ENCODE measurements at places on chromosomes 1 and 21.

- no peak for DNase-seq
Observed at GRCh38 chr1:246338546-246338945, 168.5 kb downstream of the SMYD3 start.

- DNase-seq, result no peak
Observed at GRCh38 chr1:39859859-39860812, 23.2 kb downstream of the TRIT1 start.

DNA sequence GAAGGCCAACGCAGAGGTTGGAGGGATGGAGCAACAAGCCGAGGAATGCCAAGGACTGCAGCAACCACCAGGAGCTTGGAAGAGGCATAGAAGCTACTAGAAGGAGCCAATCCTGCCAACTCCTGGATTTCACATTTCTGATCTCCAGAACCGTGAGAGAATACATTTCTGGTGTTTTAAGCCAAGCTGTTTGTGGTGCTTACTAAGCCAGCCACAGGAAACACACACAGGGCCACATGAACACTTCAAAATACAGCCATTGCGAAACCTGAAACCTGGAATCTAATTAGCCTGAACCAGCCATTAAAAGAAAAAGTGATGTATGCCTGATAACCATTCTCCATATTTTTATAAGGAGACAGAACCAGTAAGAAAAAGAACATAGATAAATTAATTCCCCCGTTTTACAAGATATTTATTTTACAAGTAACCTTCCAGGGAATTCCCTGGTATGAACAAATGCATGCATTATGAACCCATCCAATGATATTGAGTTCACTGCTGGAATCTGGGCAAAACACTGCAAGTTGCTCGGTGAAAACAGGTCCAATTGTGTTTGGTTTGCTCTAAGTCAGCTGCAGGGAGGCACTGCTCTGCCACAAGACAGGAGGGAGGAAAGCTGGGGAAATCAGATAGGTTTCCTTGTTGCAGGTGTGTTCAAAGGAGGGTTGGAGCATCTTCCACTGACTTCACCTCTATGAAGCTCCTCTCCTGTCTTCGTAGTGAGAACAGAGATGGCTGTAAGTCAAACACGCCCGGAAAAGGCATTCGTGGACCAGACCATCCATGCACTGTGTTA is 70.2 kb downstream of the ETS2 start:
- no peak for DNase-seq

DNA sequence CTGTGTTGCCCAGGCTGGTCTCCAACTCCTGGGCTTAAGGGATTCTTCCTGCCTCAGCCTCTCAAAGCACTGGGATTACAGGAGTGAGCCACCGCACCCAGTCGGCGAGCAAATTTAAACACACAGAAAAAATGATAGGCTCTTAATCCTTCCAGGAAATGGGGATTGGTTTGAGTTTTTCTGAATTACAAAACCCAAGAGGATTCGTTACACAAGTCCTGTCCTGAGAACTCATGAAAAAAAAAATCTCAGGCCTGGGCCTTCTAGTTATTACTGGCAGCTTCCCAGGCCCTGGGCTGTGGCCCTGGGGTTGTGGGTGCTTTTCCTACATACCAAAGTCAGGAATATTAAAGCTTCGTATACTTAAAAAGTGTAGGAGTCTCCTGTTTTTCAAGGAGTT is 6.3 kb upstream of the IFNGR2 start:
- peak; percentile 35 for DNase-seq

- DNase-seq, result no peak
Observed at GRCh38 chr1:56250809-56251208, 328.6 kb downstream of the PLPP3 start.

GRCh38 chr1:51296383-51297357 is 33.7 kb downstream of the TTC39A start:
- peak; percentile 90 for DNase-seq

DNA sequence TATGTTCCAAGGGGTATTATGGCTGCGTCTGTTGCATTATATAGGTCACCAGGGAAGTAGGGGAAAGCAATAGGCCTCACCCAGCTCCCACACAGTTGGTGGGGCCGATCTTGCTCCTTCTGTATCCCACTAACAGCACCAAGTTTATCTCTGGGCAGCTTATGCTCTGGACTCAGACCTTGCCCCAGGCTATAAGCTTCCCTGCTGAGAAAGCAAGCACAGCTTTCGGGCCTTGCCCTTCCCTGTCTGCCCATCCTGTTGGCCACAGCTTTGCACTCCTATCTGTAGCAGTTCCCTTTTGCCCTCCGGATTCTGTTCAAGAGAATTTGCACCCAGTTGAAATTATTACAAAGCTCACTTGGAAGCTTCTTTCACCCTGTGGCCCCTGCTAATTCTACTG is 12.9 kb downstream of the KCNE1 start:
- DNase-seq, result no peak

GRCh38 chr1:238826891-238827290 is 559.5 kb upstream of the CHRM3 start:
- DNase-seq, result no peak

DNA sequence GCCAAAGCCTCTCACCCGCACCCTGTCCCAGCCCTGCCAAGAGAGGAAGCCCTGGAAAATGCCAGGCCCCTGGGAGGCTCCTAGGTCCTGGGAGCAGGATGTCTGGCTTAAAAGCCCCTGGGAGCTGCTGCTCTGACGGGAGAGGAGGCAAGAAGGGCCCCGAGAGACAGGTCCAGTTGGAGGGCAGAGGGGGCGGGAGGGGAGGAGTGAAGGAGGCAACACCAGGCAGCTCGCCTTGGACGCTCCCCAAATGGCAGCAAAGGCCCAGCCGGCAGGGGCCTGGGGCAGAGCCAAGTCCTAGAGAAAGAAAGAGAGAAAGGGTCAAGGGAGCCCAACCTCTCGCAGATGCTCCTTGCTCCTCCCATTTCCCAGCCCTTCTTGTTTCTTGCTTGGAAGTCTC is 6.8 kb downstream of the ETV3L start:
- no peak for DNase-seq

DNA sequence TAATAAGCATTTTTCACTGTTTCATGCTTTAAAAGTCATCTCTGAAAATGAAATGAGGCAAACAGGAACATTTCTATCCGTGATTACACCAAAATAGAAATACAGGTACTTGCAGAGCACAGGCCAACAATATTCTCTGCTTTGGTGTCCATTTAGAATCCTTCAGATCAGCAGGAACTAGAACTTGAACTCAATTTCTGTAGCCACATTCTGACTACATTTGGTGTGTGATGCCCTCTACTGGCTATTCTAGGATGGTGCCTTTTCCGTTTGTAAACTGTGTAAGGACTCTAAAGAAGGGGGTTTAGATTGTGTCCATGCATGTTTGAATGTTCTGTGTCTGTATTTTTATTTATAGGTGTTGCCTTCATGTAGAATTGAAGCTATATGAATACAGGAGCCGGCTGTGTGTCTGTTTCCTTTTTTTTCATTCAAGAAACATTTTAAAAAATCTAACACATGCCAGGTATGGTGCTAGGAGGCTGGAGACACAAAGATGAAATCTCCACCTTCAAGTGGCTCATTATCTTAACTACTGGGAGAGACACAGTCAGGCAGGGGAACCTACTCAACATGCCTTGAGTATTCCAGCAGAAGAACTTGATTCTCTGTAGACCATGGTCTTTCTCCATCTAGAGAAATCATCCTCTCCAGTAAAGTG is 7.6 kb upstream of the ZNF326 start:
- peak; percentile 73 for DNase-seq

GRCh38 chr1:239189998-239190512 is 196.3 kb upstream of the CHRM3 start:
- DNase-seq, result no peak

GRCh38 chr1:229730573-229730972 is 104.5 kb downstream of the URB2 start:
- DNase-seq, result no peak

- DNase-seq, result peak; percentile 77
Observed at GRCh38 chr1:158045639-158046038, 52.2 kb downstream of the KIRREL1 start.

DNA sequence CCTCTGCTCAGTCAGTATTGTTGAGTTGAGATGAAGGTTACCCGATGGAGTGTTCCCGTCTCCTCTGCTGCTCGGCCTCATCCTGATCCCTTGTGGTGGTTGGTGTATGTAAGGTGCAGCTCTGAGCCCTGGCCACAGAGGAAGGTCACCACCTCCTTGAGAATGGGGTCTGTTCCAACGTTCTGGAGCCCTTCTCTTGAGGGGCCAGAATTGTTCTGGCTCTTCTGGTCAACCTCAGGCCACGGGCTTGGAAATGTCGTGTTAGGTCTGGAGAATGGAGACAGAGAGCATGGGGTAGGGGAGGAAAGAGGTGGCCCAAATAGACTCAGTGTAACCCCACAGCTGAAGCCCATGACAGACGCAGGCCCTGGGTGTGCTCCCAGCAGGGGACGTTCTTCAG is 62.3 kb upstream of the ETV3 start:
- DNase-seq, result no peak

- peak; percentile 95 for DNase-seq
Observed at GRCh38 chr1:32992489-32993323, 28.1 kb upstream of the RNF19B start.

GRCh38 chr1:23777979-23778814 is at the start of gene PITHD1:
PITHD1 (plus strand) TSS chr1:23778418; CDS start chr1:23778516, 98 bp downstream.
- peak; percentile 99 for DNase-seq

DNA sequence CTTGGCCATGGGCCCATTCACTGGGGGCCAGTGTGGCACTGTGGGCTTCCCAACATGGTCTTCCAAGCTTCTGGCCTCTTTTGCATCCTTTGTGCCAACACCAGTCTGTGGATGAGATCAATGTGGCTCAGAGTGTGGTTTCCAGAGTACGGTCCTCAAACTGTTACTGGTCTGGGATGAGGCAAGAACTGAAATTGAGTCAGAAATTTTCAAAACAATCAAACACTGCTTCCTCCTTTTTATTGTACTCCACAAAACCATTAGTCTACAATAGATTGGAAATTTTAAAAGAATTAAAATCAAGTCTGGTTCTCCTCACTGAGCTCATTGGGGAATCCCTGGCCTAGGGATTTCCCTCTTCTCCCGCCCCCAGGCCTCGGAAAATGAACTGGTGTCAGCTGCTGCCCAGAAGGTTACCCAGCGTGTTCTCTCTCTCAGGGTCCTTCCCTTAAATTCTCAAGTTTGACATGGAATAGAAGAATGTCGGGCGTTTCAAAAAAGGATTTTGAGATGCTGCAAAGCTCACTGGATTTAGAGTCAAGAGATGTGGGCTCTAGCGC is 222.0 kb downstream of the SDCCAG8 start:
- no peak for DNase-seq

- DNase-seq, result no peak
Observed at GRCh38 chr1:100786870-100787269, 67.3 kb downstream of the VCAM1 start.

DNA sequence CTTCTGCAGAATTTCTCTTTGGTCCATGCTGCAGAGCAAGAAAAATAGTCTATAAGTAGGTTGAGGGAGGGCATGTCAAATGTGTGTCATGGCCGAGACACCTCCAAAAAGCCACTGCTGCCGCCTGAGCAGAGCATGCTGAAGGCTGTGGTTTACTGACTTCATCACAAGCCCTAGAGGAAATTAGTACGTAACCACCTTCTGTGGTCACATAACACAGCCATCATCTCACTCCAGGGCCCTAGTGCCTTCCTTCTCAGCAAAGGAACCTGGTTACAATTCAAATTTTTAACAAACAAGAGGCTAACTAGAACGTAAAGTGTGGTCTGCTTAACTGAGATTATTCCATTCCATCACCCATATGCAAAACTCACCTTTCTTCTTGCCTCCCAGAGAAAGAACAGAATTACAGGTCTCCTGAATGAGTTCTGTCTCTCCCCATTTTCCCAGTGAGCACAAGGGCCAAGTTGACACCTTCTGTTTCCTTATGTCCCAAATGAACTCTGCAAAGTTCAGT is at the start of gene PTPN22:
Gene PTPN22 (minus strand): TSS at position 116 of the 517 bp plus-strand sequence.
- peak; percentile 78 for DNase-seq

- no peak for DNase-seq
Observed at GRCh38 chr1:9807541-9807940, 16.2 kb downstream of the CLSTN1 start.

DNA sequence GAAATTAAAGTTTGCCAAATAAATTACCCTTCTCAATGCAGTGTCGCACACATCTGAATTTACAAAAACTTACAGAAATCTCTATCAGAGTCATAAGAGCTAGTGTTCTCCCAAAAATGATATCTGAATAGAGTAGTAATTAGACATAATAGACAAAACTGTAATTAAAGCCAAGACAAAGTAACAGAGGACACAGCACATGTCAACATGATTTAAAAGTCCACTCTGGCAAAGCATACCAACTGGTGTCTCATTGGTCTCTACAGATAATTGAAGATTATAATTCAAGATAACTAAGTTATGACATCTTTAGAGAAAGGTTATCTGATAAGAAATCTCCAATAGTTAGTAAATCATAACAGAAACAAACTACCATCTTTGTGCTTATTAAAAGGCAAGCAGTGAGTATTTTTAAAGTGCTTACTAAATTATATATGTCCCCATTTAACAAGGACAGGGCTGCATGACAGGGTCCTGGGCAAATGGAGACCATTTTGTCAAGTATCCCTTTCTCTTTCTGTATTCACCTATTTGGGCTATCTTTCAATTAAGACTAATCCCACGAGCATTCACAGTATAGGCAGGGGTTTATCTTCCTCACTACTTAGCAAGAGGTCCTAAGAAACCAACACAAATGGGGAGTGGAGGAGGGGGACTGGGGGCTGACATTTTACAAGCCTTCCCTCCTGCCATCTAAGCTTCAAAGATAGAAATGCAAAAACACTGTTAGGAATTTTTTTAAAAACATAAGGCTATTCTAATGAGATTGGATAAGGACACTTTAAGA is 26.0 kb downstream of the PTP4A2 start:
- DNase-seq, result no peak

- no peak for DNase-seq
Observed at GRCh38 chr1:116832932-116833578, 76.7 kb upstream of the PTGFRN start.

- DNase-seq, result no peak
Observed at GRCh38 chr1:87329526-87330056, 911 bp downstream of the LMO4 start.

DNA sequence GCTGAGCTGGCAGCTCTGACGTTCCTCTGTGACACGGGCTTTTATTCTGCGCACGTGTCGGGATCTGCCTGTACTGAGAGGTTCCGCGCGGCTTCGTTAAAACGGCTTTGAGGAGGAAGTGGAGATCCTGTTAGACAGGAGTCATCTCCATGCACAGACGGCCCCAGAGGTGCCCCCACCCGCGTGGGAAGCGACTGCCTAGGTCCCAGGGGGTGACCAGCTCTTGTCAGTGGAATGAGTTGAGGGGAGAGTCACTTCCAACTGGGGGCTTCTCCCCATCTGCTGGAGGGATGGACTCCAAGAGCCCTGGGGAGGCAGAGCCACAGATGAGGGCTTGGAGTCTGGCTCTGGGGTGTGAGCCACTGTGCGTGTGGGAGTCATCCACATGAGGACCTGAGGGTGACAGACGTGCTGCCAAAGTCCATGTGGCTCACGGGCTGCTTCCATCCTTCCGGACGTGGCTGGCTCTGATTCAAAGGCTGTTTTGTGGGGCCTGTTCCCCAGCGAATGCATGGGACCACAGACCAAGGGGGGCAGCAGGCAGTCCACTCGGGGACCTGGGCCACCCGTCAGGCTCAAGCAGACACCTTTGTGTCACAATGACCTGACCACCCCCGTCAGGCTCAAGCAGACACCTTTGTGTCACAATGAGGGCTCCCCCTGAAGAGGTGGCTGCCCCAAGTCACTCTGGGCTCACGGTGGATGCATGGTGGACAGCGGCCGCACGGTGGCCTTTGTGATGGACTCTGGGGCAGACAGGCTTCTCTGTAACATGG is 26.8 kb downstream of the PTTG1IP start:
- peak; percentile 71 for DNase-seq

GRCh38 chr1:177082855-177083693 is 81.4 kb downstream of the ASTN1 start:
- DNase-seq, result peak; percentile 52

GRCh38 chr1:46315669-46316403 is 12.3 kb downstream of the UQCRH start:
- peak; percentile 34 for DNase-seq

GRCh38 chr1:193988885-193989284 is 802.5 kb upstream of the B3GALT2 start:
- no peak for DNase-seq
